ENCODE measurements at places on chromosomes 1 and 21.
A peak's percentile ranks its signal among the peaks of the same experiment; 100 is the strongest.

GRCh38 chr1:14606632-14607031 is 8.1 kb downstream of the KAZN start:
- DNase-seq: no peak

- DNase-seq: no peak
Observed at GRCh38 chr1:94398356-94398755, 19.8 kb upstream of the ABCD3 start.

GRCh38 chr1:9350013-9350908 is 57.6 kb downstream of the SPSB1 start:
- no peak for DNase-seq

- DNase-seq: no peak
Observed at GRCh38 chr1:48263041-48263440, 40.5 kb downstream of the SLC5A9 start.

DNA sequence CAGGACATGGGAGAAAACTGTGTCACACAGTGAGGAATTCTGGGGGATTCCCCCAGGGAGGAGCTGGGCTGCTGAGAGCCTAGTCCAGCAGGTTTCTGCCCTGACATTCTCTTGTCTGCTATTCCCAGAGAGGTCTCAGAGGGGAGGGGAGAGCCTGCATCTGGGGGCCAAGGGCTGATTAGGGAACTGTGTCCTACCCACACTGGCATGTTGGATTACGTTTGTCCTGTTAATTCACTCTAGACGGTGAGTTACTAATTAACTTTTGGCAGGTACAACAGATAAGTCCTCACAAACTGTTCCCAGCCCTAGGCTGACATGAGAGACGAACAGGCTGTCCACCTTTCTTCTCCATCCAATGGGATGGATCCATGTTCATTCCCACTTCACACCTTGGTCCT is 2.6 kb upstream of the SH3BGRL3 start:
- DNase-seq: no peak

GRCh38 chr1:204224655-204225054 is 10.9 kb upstream of the GOLT1A start:
- no peak for DNase-seq

- DNase-seq: peak; percentile 23
Observed at GRCh38 chr1:204623894-204624361, 61.6 kb downstream of the LRRN2 start.

DNA sequence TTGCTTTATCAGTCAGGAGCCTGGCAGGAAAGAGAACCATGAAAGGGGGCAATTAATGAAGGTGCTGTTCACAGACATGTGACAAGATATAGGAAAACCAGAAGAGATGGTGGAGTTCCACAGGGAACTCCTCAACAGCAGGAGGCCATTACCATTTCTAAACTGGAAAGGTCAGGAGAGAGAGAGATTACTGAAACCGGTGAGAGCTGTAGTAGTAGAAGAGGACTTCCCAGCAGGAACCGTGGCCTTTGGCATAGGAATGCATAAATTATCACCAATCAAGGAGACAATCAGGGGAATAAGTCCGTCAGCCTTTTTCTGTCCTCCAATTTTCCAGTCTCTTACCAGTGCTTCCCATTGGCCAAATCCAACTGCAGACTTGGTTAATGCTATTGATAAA is 23.0 kb upstream of the ABCD3 start:
- no peak for DNase-seq
